ENCODE measurements at places on chromosomes 3 and 15.

DNA sequence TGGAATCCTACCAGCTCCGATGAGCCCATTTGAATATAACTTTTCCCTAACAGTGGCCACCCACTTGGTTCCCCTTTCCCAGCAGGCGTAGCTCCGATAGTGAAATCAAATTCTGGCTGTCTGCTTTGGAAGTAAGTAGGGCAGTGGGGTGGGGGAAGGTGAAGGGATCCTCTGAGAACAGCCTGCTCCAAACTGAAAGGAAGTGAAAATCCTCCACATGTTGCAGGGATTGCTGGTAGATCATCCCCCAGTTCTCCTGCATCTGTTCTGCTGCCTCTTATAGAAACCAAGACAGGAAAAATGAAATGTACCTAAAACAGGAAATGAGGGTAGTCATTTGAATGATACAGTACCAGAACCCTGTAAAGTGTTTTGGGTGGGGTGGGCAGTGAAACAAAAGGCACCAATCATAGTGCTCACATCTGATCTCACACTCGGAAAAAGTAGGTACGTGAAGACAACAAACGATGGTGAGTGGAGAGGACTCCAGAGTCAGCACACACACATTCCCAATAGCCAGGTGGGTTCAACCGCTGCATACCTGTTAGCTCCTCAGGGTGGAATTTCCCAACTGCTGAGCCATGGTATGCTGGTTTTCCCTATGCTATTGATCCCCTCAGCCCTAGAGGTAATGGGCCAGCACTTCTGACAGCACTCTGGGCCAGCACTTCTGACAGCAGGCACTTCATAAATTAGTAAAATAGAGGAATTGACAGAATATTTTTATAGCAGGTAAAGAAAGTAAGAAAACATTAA is 304.9 kb upstream of the ADAMTS9 start:
- no peak for DNase-seq

DNA sequence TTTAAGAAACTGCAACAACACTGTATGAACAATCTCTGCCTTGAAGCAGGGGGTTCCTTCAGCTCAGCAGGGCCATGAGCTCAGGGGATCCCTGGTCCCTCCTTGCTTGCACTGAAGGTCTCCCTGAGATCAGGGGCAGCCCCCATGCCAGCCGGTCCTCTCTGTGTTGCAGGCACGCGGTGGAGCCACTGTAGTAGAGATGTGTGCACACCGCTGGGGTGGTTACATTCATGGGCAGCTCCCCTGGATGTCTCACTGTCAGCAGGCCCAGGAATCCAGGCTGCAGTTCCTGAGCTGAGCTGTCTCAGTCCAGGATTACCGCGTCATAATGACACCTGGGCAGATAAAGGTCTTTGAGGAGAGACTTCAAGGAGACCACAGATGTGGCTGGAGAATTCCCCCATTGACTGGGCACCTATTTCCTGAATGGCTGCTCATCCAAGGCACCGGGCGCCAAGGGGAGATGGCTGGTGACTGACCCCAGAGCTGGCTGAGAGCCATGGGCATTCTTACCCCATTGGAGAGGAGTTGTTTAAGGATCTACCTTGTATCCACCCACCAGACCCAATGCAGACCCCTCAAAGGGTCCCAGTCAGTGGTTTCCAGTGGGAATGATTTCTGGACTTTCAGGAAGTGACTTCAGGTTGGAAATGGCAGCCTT is 10.4 kb upstream of the KLF13 start:
- no peak for DNase-seq

GRCh38 chr3:4802903-4803302 is 176.3 kb upstream of the BHLHE40 start:
- DNase-seq, result no peak

- DNase-seq, result no peak
Observed at GRCh38 chr3:2872884-2873283, 237.3 kb downstream of the IL5RA start.

GRCh38 chr15:40990789-40991188 is 37.5 kb downstream of the CHAC1 start:
- no peak for DNase-seq

DNA sequence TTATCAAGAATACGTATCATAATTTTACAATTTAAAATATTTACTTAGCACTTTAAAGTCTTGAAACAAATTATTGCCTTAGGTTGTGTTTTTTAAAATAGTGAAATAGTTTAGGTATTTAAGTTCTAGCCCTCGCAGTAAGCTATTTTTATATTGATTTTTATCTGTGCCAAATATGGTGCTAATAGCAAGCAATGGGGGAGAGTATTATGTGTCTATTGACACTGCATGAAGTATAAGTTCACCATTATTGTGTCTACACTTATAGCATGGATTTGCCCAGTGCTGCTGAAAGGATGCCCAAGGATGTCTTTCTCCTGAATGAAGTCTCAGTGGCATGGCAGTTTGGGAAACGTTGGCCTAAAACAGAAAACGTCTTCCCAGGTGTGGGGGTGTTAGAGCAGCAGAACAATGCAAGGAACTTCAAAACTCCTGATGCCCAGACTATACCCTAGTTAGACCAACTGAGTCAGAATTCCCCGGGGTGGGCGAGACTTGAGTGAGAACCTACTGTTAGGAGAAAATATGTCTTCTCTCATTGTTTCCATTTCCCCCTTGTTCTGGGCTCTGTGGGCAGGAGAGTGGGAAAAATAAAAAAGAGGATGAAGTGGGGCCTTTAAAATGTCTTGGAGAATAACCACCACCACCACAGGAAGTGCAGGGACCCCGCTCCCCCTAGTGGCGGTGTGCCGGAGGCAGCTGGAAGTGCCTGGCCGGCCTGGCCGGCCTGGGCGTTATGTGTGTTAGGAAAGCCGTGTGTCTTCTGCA is 104.2 kb upstream of the SLC7A14 start:
- DNase-seq, result peak; percentile 40

Measured in PC-3 (cell line).